ENCODE measurements at places on chromosomes 1 and 21. TPM values are rescaled to one million over a fixed set of nuclear protein-coding genes. Genes with fewer than 3 reads are reported as not detected.
A peak's percentile ranks its signal among the peaks of the same experiment; 100 is the strongest.

The NGF gene
- total RNA-seq: 0.31 TPM

The OR2L3 gene
- not detected for total RNA-seq

The OR2W3 gene
- total RNA-seq: not detected

The PGLYRP4 gene
- not detected for total RNA-seq

The CD164L2 gene
- total RNA-seq: 0.66 TPM

The C8A gene
- 0.38 TPM for total RNA-seq

The NKAIN1 gene
- not detected for total RNA-seq

The S100B gene
- total RNA-seq: 0.46 TPM

The DNALI1 gene
- 13.2 TPM for total RNA-seq

The FGR gene
- 6.8 TPM for total RNA-seq

The MX2 gene
- total RNA-seq: 4.2 TPM

DNA sequence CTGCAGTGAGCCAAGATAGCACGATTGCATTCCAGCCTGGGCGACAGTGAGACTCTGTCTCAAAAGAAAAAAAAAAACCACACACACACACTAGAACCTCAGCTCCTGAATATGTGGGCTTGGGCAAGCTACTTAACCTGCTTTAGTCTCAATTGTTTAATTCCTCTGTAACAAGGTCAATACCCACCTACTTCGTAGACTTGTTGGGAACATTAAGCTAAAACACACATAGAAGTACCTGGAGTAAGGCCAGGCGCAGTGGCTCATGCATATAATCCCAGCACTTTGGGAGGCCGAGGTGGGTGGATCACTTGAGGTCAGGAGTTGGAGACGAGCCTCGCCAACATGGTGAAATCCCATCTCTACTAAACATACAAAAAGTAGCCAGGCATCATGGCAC is 77.1 kb downstream of the CLSTN1 start:
- no peak for DNase-seq

DNA sequence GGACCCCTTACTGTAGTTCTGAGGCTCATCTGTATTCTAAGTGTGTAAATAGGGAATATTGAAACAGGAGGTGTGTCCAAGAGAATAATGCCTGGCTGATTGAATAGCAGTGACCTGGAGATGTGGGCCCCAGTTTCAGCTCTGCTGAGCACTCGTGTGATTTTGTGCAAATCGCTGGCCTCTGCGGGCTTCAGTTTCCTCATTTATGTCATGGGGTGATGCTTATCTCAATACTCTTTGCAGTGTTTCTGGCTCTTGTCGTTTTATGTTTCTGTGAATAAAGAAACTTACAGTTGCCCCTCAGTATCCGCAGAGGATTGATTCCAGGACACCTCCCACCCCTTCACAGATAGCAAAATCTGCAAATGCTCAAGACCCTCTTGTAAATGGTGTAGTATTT is 5.0 kb downstream of the COG2 start:
- no peak for DNase-seq

DNA sequence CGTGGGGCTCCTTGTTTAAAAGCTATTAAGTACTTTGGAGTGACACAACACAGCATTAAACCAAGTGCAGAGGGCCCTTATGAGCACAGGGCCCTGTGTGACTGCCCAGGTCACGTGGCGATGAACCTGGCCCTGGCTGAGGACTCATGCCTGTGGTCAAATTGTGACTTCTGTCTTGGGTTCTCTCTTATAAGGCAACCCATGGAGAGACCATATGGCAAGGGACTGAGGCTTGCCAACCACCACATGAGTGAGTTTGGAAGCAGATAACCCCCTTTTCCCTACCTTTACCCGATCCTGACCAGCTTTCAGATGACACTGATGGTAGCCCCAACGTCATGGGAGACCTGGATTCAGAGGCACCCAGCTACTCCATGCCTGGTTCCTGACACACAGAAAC is 140.5 kb downstream of the ZBTB18 start:
- DNase-seq: no peak

DNA sequence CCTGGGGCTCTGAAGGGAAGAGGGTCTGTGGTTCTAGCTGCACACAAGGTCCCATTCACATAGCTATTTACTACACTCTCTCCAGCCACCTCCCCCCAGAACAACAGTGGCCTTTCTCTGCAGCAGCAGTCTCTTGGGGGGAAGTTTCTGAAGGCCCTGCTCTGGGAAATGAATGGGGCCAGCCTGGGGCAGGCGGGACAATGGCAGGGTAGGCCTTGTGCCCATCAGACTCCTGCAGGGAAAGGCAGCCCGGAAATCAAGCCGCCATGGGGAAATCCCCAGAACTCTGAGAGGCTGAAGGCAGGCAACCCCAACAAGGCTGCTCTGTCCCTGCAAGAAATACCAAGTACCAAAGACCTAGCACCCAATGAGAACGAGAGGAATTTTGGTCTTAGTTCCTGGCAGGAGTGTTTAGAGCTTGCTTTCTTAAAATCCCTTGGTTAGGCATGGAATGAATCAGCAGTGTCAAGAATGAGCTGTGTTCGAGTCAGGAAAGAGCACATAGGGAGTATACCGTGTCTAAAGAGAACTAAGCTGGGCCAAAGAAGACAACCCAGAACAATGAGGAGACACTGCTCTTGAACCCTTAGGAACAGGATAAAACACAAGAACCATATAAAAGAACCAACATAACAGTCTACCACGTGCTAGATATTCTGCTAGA is 11.3 kb downstream of the ARHGEF11 start:
- DNase-seq: no peak

GRCh38 chr1:21801100-21801499 is 11.0 kb upstream of the LDLRAD2 start:
- no peak for DNase-seq

DNA sequence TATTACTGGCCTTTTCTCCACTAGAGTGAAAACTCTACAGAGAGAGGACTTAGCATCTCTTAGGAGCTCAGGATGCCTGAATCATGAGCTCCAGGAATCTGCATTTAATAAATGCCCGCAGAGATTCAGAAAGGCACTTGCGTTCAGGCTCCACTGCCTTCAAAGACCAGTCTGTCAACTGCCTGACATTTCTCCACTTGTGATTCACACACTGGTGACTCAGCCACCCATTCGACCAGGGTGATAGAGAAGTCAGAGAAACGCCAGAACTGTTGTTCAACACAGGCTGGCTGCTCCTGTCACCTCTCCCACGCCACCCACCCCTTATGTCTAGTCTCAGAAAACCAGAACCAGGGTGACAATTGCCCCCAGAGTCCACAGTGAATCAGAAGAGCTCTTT is 26.9 kb upstream of the LBR start:
- DNase-seq: no peak

DNA sequence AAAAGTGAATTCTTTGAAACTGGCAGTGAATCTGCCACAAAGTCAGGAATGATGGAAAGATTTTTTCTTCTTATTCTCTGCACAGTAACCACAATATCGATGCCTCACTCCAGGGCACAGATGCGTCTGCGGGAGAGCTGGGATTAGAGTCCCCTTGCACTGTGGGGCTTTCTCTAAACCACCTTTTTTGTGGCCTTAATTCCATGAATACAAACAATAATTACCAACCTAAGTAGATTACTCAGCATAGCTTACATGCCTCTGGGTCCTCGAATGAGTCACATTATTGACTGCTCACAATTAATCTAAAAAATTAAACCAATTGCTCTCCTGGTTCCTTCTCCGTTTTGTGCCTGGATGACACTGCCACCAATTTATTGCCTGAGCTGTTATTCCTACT is 125.8 kb downstream of the KAZN start:
- no peak for DNase-seq

- DNase-seq: no peak
Observed at GRCh38 chr21:35509001-35509704, 460.1 kb upstream of the RUNX1 start.

GRCh38 chr1:31798086-31798432 is 17.8 kb downstream of the SPOCD1 start:
- peak; percentile 39 for DNase-seq

- no peak for DNase-seq
Observed at GRCh38 chr1:184881941-184882913, 92.1 kb downstream of the NIBAN1 start.

DNA sequence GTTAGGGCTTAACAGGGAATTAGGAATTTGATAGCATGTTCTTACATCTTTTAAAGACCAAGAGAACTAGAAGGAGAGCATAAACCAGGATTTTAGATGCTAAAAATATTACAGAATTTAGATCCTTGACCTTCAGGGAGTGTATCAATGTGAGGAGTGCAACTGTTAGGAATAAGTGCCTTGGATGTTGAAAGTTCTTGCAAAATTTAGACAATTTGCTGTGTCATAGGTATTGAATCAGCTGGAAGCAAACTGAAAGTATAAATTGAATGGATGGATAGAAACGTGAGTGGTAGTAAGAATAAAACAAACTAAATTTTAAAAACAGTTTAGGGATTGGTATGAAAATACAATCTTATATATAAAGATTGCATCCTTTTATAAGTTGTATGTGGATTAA is 27.7 kb downstream of the PPP1R12B start:
- no peak for DNase-seq

- DNase-seq: no peak
Observed at GRCh38 chr1:153610334-153610733, 2.6 kb downstream of the S100A16 start.

DNA sequence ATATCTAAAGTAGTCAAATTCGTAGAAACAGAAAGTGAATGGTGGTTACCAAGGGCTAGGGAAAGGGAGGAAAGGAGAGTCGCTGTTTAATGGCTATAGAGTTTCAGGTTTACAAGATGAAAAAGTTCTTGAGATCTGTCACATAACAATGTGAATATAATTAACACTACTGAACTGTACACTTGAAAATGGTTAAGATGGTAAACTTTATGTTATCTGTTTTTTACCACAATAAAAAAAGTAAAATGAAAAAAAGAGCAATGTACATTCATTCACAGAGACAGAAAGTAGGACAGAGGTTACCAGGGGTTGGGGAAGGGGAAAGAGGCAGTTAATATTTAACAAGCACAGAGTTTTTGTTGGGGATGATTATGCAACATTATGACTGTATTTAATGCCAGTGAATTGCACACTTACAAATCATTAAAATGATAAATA is 53.3 kb upstream of the SEC16B start:
- no peak for DNase-seq

DNA sequence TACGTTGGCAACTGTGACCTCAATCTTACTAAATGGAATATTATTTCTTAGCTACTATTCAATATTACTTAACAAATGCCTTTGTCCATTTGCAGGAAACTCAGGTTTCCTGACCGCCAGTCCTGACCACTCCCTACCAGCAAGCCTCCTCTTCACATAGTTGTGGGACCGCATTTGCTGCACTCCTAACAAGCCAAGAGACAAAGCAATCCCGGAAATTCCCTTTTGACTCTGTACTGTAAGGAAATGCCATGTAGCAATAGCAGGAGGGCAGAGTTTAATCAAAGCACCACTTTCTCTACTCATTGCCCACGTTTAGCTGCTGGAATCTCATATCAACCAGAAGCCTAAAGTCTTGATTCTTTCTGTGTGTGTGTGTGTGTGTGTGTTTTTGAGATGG is 28.1 kb upstream of the ACBD6 start:
- peak; percentile 31 for DNase-seq

DNA sequence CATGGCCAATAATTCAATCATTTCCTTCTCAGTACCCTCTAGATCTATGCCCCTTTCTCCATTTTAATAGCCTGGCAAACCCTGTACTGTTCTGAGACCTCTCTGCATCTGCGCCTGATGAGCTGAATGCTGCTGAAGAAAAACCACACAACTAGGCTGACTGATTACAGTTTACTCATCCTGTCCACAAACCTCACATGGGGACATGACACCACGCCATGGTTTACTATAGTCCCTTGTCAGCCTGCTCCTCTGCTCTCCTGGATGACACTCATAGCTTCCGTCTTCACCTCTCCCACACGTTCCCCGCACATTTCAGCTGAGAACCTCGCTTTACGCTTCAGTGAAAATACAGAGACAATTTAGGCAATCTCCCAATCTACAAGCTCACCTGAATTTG is 59.7 kb downstream of the DESI2 start:
- no peak for DNase-seq

DNA sequence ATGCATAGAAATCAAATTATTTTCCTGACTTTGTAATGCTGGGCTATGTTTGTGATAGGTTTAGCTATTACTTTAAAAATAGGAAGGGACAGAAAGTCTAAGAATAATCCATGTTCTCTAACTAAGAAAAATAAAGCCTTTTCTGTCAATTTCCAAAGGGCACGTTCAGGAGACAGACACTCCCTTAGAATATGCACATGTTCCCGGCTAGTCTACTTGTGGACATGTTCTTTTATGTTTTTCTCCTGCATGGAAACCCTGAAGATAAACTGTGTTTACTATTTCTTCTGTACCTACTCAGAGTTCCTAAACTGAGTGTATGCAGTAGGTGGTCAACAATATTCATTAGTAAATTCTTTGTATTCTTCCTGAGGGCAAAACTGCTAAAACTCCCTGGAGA is 12.5 kb downstream of the PSMB4 start:
- no peak for DNase-seq

DNA sequence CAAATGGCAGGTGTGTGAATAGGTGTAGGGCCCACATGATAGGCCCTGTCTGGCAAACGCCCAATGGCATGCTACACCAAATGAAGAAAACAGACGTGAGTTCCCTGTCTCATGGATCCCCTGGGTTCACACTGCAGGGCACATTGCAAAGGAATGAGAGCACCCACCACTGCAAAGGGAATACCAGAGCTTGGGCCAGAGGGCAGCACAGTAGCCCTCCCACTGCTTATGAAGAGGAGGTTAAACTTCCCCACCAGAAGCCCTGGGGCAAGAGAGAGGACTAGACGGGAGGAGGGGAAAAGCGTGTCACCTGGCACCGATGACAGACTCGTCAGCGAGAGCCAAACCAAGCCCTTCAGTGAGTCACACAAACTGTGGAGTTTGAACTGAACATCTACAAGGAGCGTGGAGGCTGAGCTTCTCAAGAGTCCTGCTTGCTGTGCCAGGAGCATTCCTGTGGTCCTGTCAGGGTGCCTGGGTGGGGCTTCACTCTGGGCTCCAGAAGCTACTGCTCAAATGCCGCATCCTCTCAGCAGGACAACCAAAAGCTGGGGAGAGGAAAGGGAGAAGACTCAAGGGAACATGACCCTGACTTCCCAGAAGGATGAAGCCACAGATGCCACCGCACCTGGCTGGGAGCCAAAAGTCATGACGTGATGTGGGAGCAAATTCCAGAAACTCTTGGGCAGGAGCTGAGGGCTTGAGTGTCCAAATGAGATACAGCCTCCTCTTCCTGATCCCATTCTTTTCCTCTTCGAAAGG is 61.1 kb downstream of the TOMM20 start:
- peak; percentile 70 for DNase-seq

GRCh38 chr1:188169971-188170370 is 1341.2 kb downstream of the PLA2G4A start:
- no peak for DNase-seq

GRCh38 chr21:34197561-34197960 is 124.2 kb downstream of the MRPS6 start:
- DNase-seq: no peak

DNA sequence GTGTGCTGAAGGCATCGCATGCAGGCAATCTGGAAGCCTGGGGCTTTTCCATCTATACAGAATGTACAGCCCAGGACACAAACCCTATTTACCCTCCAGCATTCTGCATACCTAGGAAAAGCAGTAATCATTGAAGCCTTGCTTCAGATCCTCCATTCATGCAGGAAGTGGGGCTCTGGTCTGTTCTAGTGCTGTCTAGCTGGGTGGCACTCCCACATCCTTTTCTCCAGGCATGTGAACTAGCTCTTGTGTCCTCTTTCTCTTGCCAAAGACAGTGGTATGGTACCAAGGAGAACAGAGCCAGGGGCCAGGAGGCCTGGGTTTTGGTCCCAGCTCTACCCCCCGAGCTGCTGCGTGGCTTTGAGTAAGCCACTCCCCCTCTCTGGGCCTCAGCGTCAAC is 21.7 kb downstream of the LRP8 start:
- DNase-seq: no peak

- DNase-seq: no peak
Observed at GRCh38 chr1:202076050-202076511, 46.6 kb upstream of the GPR37L1 start.

- DNase-seq: no peak
Observed at GRCh38 chr21:33265664-33266049, 510 bp upstream of the IL10RB start.
